ENCODE measurements at places on chromosomes 4 and X. TPM values are rescaled to one million over a fixed set of nuclear protein-coding genes. Genes with fewer than 3 reads are reported as not detected.

Gene ODAPH
- total RNA-seq = not detected

Gene NLRP2B
- not detected for total RNA-seq

Gene ZMAT1
- 0.18 TPM for total RNA-seq

Gene MAGEC1
- total RNA-seq = not detected

Measured in fibroblast of the aortic adventitia (primary cell).